ENCODE measurements at places on chromosomes 11 and 22. TPM values are rescaled to one million over a fixed set of nuclear protein-coding genes. Genes with fewer than 3 reads are reported as not detected.

- DNase-seq: no peak
- H3K27me3 ChIP-seq: no peaks in the 10 kb centered on the region
These were observed 289.2 kb downstream of the MN1 start for GRCh38 chr22:27512283-27512761.

- H3K27me3 ChIP-seq: no peaks in the 10 kb centered on the region
- H3K36me3 ChIP-seq: no peaks in the 10 kb centered on the region
- H3K4me3 ChIP-seq: no peak overlapping the region
- no peak for DNase-seq
- no peak overlapping the region for H3K27ac ChIP-seq
These were observed 92.3 kb downstream of the ANO3 start for GRCh38 chr11:26424255-26424654.

DNA sequence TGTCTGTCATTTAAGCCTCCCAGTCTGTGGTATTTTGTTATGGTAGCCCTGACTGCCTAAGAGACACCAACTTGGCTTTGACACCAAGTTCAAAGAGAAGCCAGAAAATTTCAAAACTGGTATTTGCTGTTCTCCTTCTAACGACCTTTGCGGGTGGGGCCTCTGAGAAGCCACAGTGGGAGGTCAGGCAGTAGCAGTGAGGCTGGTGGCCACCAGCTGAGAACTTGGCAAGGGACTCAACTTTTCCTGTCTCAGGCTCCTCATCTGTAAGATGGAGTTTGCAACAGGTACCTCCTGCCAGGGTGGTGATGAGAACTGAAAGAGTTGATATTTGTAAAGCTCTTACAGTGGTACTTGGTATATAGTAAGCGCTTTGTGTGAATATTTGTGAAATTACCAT is 183.4 kb downstream of the BCR start:
- H3K4me1 ChIP-seq: no peaks in the 10 kb centered on the region
- H3K36me3 ChIP-seq: no peaks in the 10 kb centered on the region

DNA sequence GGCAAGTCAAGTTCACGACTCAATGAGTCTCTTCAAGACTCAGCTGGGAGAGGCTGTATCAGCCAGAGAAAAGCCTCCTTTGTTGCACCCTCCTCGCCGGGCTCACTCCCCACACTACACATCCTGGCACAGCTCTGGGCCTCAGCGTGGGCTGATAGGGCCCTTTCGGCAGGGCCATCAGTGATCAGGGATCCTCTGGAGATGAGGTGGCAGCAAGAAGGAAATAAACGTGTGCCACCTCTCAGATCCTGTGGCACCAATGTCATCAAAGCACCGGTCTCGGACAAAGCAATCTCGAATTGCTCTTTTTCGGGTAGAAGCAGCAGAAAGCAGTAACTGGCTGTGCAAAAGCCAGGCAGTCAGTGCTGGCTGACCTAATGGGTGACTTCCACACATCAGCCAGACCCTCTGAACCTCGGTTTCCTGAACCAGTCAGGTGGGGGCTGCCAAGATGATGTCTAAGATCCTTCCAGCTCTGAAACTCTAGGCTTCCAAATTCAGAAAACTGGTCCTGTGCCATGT is 2.1 kb downstream of the EHD1 start:
- peaks cover 26% of the 10 kb centered on the region for H3K36me3 ChIP-seq
- H3K27me3 ChIP-seq: no peaks in the 10 kb centered on the region

DNA sequence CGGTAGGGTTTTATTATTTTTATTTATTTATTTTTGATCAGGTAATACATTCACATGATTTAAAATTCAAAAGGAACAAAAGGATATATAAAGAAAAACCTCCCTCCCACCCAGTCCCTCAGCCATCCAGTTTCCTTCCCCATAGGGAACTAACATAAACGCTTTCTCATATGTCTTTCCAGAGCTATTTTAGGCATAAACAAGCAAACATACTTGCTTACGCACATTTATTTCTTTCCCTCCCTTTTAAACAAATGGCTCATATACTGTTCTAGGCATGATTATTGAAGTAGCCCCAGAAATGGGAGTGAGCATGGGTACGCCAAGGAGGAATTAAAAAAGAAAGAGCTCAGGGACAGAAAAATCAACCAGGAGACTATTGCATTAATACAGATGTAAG is 63.7 kb downstream of the LIF start:
- H3K36me3 ChIP-seq: no peaks in the 10 kb centered on the region
- H3K27ac ChIP-seq: no peak overlapping the region
- H3K4me3 ChIP-seq: no peak overlapping the region
- H3K4me1 ChIP-seq: peaks cover 72% of the 10 kb centered on the region
- no peak for DNase-seq

GRCh38 chr11:28146123-28146751 is 38.0 kb downstream of the METTL15 start:
- no peak overlapping the region for H3K27ac ChIP-seq
- H3K4me3 ChIP-seq: no peak overlapping the region
- H3K4me1 ChIP-seq: no peaks in the 10 kb centered on the region
- H3K27me3 ChIP-seq: no peaks in the 10 kb centered on the region

- H3K4me3 ChIP-seq: no peak overlapping the region
- no peaks in the 10 kb centered on the region for H3K4me1 ChIP-seq
- no peak for DNase-seq
- H3K27me3 ChIP-seq: no peaks in the 10 kb centered on the region
- H3K36me3 ChIP-seq: no peaks in the 10 kb centered on the region
These were observed 25.5 kb downstream of the NAV2 start for GRCh38 chr11:19738124-19738523.

IL17RA gene
- 39.9 TPM for polyA plus RNA-seq
